HepG2 (cell line): ENCODE measurements at places on chromosomes 2 and 18. TPM values are rescaled to one million over a fixed set of nuclear protein-coding genes. Genes with fewer than 3 reads are reported as not detected.

The PLCL1 gene
- not detected in 2 replicates for total RNA-seq

The ARHGAP15 gene
- total RNA-seq, result not detected in 2 replicates

The LYG1 gene
- total RNA-seq, result 0.49 and 1.00 TPM in 2 replicates

The IL1RN gene
- total RNA-seq, result 21.1 and 21.2 TPM in 2 replicates

The PUM2 gene
- total RNA-seq, result 69.6 and 94.7 TPM in 2 replicates

The COLEC12 gene
- total RNA-seq, result 0.02 TPM in 1 of 2 replicates, not detected in the other

The MROH2A gene
- total RNA-seq, result 0.04 TPM in 1 of 2 replicates, not detected in the other

The SUPT7L gene
- total RNA-seq, result 28.7 and 32.9 TPM in 2 replicates

The CDH20 gene
- not detected in 2 replicates for total RNA-seq

The SCRN3 gene
- 11.3 and 16.8 TPM in 2 replicates for total RNA-seq

The UGT1A7 gene
- total RNA-seq, result not detected in 2 replicates

The SERPINB12 gene
- not detected in 2 replicates for total RNA-seq

The DPY30 gene
- total RNA-seq, result 118 and 165 TPM in 2 replicates

The CTIF gene
- total RNA-seq, result 13.1 and 18.2 TPM in 2 replicates

The GALR1 gene
- not detected in 2 replicates for total RNA-seq

The TMEM247 gene
- total RNA-seq, result not detected in 2 replicates

The ALK gene
- not detected in 2 replicates for total RNA-seq

The CNGA3 gene
- not detected in 2 replicates for total RNA-seq

The SGPP2 gene
- total RNA-seq, result not detected in 2 replicates

The MBOAT2 gene
- total RNA-seq, result 0.11 TPM in 2 replicates

The PCARE gene
- total RNA-seq, result not detected in 2 replicates

The ACMSD gene
- total RNA-seq, result not detected in 2 replicates

The MGAT4A gene
- 90.9 and 97.6 TPM in 2 replicates for total RNA-seq

The SLC16A14 gene
- total RNA-seq, result not detected in 2 replicates

The MARCHF4 gene
- not detected in 2 replicates for total RNA-seq

The DNER gene
- not detected in 2 replicates for total RNA-seq

The TNFAIP6 gene
- not detected in 2 replicates for total RNA-seq

The RGPD6 gene
- total RNA-seq, result 28.4 and 33.2 TPM in 2 replicates

The CDK15 gene
- not detected in 2 replicates for total RNA-seq

The TSGA10 gene
- total RNA-seq, result 13.1 and 15.0 TPM in 2 replicates

The TOGARAM2 gene
- under 0.01 TPM in 1 of 2 replicates, not detected in the other for total RNA-seq

The LCT gene
- total RNA-seq, result not detected in 2 replicates

The HOXD12 gene
- total RNA-seq, result not detected in 2 replicates

The TBR1 gene
- not detected in 2 replicates for total RNA-seq

The C2orf66 gene
- not detected in 2 replicates for total RNA-seq

The RBKS gene
- 7.7 and 11.7 TPM in 2 replicates for total RNA-seq

The ERICH2 gene
- not detected in 2 replicates for total RNA-seq

The IMPA2 gene
- 65.4 and 71.8 TPM in 2 replicates for total RNA-seq

The CIB4 gene
- total RNA-seq, result not detected in 2 replicates

The HOXD8 gene
- total RNA-seq, result not detected in 2 replicates

The STON1 gene
- total RNA-seq, result 0.09 TPM in 1 of 2 replicates, not detected in the other

The SPC25 gene
- total RNA-seq, result 26.5 and 45.9 TPM in 2 replicates

The GLI2 gene
- not detected in 2 replicates for total RNA-seq

The ARHGAP28 gene
- total RNA-seq, result not detected in 2 replicates

The ABCB11 gene
- not detected in 2 replicates for total RNA-seq

The ITPRIPL1 gene
- total RNA-seq, result 8.7 and 11.7 TPM in 2 replicates
